ENCODE measurements at places on chromosomes 3 and 15.

- no peak for DNase-seq
Measured at GRCh38 chr15:63495343-63495742, 9.1 kb upstream of the USP3 start.

DNA sequence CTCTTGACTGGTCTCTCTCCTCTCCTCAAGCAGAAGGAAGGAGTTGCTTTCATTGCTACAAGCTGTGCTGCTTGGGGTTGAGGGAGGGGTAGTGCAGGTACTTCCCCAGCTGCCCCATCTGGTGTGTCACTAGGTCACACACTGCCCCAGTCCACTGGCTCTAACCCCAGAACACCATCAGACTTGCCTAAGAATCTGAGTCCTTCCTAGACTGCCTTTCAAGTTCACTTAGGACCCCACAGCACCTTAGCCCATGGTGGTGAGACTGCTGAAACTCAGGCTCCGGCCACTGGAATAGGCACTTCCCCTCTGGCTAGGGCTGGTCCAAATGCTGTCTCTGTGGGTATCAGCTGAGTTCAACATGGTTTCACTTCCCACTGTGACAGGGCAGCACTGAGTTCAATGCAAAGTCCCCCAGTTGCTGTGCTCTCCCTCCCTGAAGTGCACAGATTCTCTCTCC is 279.7 kb upstream of the GOLGA6L4 start:
- no peak for DNase-seq

- DNase-seq = no peak
Measured at GRCh38 chr3:59609657-59610348, 560.0 kb upstream of the CFAP20DC start.

- no peak for DNase-seq
Measured at GRCh38 chr3:47512416-47513124, 942 bp downstream of the ELP6 start.

GRCh38 chr15:101198031-101198575 is 53.7 kb downstream of the CHSY1 start:
- no peak for DNase-seq

DNA sequence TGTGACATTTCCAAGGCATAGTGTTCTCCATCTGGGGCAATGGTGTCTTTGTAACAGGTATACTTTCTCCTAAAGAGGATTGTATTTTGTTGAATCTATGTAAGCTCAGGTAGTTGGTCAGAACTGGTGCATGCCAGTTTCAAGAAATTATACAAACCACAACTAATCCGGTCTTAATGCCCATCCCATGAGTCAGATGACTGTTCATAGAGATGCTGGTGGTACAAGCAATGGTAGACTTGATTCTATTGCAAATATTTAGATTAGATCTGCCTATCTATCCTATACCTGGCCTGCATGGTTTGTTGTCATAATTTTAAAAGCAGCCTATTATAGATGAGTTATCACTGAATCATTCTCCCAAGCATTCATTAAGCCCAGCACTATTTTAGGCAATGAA is 43.5 kb downstream of the ATP13A5 start:
- no peak for DNase-seq

GRCh38 chr3:188067932-188068331 is 86.0 kb upstream of the LPP start:
- no peak for DNase-seq

- DNase-seq = no peak
Measured at GRCh38 chr3:47469616-47470015, 6.1 kb downstream of the SCAP start.

GRCh38 chr15:33994005-33994615 is 25.8 kb downstream of the CHRM5 start:
- DNase-seq = no peak

- no peak for DNase-seq
Measured at GRCh38 chr15:61169904-61170695, 59.0 kb downstream of the RORA start.

GRCh38 chr3:9298236-9298635 is 48.8 kb upstream of the SRGAP3 start:
- DNase-seq = no peak

GRCh38 chr15:101159096-101159935 is 92.5 kb downstream of the CHSY1 start:
- DNase-seq = no peak

DNA sequence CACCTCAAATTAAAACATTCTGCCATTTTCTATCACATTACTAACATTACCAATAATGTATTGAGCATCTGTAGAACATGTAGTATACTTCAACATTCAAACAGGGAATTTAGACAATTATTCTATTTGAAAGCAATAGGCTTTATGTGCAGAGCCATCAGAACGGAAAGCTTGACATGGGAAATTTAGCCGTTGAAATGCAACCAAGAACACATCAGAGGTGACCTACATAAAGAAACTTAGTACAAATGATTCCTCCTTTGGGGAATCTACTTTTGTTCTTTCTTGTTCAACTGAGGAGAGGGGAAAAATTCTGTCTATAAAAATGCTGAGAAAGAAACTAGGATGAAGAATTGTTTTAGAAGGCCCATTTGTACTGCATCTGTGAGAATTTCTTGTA is 38.6 kb upstream of the RBMS3 start:
- DNase-seq = no peak

- no peak for DNase-seq
Measured at GRCh38 chr3:120214176-120214575, 70.8 kb downstream of the GPR156 start.

- DNase-seq = no peak
Measured at GRCh38 chr15:74427607-74428441, 5.9 kb downstream of the SEMA7A start.

DNA sequence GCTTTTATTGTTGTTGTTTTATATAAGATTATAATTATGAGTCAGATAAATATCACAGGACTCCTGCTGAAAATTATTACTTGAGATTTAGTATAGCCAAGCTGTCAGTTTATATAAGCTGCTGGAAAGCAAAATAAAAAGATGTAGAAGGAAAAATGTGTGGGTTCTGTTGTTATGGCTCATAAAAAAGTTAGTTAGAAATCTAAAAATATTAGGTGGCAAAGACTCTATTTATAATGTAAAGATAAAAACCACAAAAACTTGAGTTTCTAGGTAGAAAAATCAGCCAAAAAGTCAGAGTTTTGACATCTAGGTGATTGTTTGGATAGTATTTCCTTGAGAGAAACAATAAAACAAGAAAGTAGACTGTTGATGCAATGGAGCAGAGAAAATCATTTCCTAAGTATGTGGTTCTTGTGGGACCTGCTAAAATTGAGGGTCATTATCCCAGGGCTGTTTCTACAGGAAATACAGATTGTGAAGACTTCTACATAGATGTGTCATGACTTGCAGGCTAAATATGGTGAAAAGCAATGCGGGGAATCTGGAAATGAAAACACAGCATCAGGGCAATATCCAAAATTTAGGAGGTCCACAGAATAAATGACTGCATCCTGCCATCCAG is 1109.6 kb upstream of the CADM2 start:
- DNase-seq = no peak

- no peak for DNase-seq
Measured at GRCh38 chr15:26662283-26662682, 110.6 kb downstream of the GABRB3 start.

GRCh38 chr3:127694467-127695215 is 21.9 kb downstream of the ABTB1 start:
- no peak for DNase-seq

- DNase-seq = no peak
Measured at GRCh38 chr3:101009386-101009785, 16.2 kb upstream of the ABI3BP start.

DNA sequence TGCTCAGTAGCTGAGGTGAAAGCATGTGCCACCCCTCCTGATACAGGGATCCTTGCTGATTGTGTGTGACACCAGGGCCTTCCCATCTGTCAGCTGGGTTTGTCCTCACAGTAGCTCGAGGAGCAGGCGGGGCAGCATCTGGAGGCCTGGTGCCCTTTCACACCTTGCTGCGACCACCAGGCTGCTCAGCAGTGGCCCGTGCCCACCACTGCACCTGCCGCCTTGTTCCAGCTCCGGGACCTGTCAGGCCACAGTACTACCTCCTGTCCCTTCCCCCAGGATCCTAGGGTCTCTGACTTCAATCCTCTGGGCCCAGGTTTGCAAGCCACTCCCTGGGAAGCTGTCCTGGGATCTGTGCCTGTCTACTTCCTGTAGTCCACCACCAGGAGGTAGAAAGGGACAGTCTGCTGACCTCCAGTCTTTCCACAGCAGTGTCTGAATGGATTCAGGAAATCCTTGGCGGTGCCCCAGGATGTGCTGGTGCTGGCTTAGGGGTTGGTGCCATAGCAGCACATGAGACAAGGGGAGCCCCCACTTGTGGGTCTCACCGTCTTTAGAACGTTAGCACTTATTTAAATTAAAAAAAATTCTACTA is 27.5 kb downstream of the APBA2 start:
- DNase-seq = no peak

DNA sequence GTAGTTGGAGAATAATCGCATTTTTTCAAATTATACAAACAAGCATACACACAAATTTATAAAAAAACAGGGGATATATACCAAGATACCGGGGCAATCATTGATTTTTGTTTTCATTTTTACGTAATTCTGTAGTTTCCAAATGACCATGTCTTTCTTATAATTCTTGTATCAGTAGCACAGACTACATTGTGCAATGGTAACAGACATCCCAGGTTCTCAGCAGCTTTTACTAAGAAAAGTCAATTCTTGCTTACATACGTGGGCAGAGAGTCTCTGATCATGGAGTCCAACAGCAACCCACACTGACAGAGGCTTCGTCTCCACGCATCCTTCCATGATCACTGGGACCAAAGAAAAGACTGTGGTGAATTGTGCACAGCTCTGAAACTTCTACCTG is 441.3 kb downstream of the TBL1XR1 start:
- no peak for DNase-seq

- DNase-seq = no peak
Measured at GRCh38 chr3:156211583-156211982, 91.2 kb downstream of the KCNAB1 start.

DNA sequence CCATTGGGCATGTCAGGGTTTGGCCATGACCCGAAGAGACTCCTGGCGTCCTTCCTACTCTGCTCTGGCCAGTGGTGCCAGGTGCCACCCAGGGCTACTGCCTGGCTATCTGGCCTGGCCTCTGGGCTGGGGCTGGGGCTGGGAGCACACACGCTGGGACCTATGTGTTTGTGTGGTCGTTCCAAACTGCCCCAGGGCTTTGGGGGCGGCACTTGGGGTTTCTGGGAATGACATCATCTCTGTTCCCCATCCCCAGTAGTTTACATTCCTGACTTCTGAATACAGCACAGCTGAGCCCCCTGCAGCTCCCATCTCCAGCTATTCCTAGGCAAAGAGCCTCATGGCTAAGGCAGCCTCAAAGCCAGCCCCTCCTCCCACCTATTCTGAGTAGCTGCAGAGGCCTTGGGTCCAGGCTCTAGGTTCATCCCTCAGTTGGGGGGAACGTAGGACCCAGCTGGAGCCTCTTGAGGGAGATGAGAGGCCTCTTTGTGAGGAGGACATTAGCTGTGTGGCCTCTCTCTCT is 24.3 kb downstream of the PLEKHO2 start:
- peak; percentile 72 for DNase-seq

DNA sequence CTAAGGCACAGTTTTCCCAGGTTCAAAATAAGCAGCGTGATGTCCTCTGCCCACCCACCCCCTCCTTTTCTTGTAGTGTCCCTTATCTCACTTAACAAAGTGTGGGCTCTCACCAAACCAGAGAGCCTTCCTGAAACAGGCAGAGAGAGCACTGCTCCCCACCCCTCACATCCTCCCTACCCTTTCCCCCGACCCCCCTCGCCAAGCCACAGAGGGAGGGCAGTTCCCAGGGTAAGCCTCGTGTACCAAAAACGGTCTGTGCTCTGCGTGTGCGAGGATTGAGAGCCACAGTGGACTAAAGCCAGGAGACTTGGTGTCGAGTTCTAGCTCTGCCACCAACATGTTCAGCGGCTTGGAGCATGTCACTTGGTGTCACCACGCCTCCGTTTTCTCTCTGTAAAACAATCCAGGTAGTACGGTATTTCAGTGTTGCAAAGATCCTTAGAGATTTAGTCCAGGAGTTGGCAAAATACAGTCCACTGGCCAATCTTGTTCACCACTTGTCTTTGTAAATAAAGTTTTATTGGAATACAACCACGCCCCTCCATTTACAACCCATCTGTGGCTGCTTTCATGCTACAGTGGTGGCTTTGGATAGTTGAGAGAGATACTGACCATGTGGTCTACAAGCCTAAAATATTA is 249.9 kb downstream of the OPA1 start:
- no peak for DNase-seq

DNA sequence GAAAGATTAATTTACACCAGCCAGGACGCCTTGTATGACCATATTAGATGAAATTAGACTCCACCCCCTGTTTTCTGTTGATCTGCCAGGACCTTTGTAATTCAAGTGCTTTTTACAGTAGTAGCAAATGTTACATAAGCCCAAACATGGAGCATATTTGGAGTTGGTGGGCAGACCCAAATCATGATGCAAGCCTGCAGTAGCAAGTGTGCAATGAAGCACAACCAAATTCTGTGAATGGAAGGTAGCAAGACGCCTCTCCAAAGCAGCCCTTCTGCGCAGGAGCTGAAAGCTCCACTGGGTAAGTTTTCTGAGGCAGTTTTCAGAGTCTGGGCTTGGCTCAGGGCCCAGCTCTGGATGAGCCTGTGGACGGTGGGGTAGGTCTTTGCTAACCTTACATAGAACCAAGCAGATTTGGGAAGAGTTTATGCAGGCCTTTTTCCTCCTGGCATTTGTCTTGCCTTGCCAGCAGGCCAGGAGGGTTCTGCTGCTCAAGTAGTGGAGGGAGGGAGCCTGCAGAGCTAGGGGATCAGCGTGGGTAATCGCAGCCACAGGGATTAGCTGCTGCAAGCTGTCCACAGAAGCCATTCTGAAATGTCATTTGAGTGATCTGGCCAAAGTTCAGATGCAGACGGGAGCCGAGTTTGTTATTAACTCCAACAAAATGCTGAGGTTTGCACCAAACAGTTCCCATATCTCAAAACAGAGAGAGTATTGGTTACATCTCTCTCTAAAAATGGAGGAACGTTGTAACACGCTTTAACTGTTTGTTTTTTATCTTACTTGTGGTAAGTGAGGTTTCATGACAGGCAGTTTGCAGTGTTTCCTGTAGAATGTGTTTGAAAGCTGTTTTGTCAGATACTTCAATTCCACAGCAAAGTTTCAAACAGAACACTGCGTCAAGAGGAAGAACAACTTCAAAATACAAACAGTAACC is 55.4 kb downstream of the PSMD6 start:
- DNase-seq = no peak

DNA sequence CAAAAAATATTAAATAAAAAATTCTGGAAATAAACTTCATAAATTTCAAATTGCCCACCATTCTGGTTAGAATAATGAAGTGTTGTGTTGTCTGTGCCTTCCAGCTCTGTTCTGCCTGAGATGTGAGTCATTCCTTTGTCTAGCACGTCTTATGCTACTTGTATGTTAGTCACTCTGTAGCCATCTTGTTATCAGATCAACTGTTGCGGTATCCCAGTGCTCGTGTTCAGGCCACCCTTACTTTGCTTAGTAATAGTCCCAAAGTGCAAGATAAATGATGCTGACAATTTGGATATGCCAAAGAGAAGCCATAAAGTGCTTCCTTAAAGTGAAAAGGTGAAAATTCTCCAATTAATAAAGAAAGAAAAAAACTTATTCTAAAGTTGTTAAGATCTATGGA is 527.5 kb downstream of the NAALADL2 start:
- DNase-seq = peak; percentile 74
